Testis (tissue), 5 donors: ENCODE measurements at places on chromosomes 6 and 20.

DNA sequence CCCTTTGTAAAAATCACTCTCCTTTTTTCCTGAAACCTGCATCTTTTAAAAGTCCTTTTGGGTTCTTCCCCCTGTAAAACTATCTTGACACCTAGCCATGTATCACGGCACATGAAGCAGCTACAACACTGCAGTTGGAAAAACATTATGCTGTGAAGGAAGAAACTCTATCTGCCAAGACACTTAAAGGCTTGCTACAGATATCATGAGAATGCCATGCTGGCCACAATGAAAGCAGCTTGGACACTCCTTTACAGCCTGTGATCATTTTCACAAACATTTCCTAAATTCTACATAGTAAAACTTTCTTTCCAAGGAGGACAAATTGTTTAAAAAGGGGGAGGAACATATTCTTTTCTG lies 31.8 kb downstream of the CNKSR3 start:
- peak overlapping the region; percentile 53 for H3K27ac ChIP-seq
- H3K4me1 ChIP-seq, result peaks cover 36% of the 10 kb centered on the region
- H3K27me3 ChIP-seq, result no peaks in the 10 kb centered on the region
- DNase-seq, result no peak
- no peak overlapping the region for H3K4me3 ChIP-seq
- H3K36me3 ChIP-seq, result no peaks in the 10 kb centered on the region

- no peaks in the 10 kb centered on the region for H3K36me3 ChIP-seq
- H3K4me1 ChIP-seq, result no peaks in the 10 kb centered on the region
- H3K27me3 ChIP-seq, result no peaks in the 10 kb centered on the region
Observed at GRCh38 chr6:153425536-153425935, 294.5 kb upstream of the RGS17 start.

GRCh38 chr6:32047084-32047478 lies 8.9 kb downstream of the CYP21A2 start:
- no peaks in the 10 kb centered on the region for H3K27me3 ChIP-seq
- no peak overlapping the region for H3K27ac ChIP-seq
- H3K4me3 ChIP-seq, result no peak overlapping the region

DNA sequence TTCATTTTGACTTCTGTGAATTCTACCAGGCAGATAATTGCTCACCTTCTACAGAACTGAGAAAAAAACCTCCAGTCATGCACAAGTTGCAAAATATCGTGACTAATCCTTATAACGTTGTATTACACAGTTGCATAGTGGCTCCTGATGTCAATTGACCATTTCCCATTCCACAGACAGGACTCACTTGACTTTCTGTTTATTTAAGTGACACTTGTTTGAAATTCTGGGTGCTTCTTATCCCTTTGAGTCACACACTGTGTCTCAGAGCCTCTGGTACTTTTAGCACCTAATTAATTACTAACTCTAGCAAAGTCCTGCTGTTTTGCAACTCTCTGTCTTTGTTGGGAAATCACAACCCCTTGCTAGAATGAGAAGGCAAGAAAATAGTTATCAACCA lies 16.2 kb upstream of the RSPO3 start:
- no peaks in the 10 kb centered on the region for H3K4me1 ChIP-seq
- no peak for DNase-seq
- no peaks in the 10 kb centered on the region for H3K27me3 ChIP-seq
- H3K4me3 ChIP-seq, result no peak overlapping the region
- no peak overlapping the region for H3K27ac ChIP-seq

DNA sequence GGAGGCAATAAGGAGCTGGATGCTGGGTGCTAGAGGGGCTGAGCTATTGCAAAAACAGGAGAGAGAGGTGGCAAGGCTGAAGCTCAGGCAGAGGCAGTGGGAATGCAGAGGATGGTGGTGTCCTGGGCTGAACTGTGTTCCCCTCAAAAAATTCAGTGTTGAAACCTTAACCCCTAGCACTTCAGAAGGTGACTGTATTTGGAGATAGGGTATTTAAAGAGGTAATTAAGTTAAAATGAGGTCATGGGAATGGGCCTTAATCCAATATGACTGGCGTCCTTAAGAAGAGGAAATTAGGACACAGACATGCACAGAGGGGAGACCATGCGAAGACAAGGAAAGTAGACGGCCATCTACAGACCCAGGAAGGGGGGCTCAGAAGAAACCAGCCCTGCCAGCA lies 11.5 kb upstream of the MMP9 start:
- H3K36me3 ChIP-seq, result no peaks in the 10 kb centered on the region
- H3K4me1 ChIP-seq, result no peaks in the 10 kb centered on the region
- DNase-seq, result no peak
- no peaks in the 10 kb centered on the region for H3K27me3 ChIP-seq
- H3K27ac ChIP-seq, result no peak overlapping the region

GRCh38 chr6:105163183-105163582 lies 16.6 kb downstream of the POPDC3 start:
- H3K4me1 ChIP-seq, result no peaks in the 10 kb centered on the region
- no peak for DNase-seq
- no peak overlapping the region for H3K27ac ChIP-seq
- no peaks in the 10 kb centered on the region for H3K36me3 ChIP-seq

- no peaks in the 10 kb centered on the region for H3K36me3 ChIP-seq
- DNase-seq, result no peak
- H3K4me3 ChIP-seq, result no peak overlapping the region
- H3K27me3 ChIP-seq, result no peaks in the 10 kb centered on the region
- H3K27ac ChIP-seq, result no peak overlapping the region
Observed at GRCh38 chr20:46646659-46647380, 4.4 kb downstream of the SLC13A3 start.

DNA sequence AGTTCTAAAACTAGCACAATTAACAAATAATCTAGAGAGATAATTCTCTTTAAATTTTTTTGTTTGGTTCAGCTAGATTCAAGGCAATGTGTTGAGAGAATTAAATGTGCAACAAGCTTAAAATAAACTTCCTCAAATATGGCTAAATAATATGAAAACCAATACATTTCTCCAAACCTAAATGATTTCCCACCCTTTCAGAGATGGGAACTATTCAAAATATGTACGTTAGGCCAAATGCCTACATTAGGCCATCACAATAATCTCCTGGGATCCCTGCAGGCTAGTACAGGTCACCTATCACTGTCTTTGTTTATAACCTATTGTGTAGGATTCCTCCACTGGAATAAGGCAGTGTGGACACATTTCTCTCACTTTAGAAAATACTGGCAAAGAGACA lies 1.7 kb downstream of the FAXC start:
- DNase-seq, result no peak
- H3K4me1 ChIP-seq, result no peaks in the 10 kb centered on the region
- no peaks in the 10 kb centered on the region for H3K27me3 ChIP-seq
- no peak overlapping the region for H3K4me3 ChIP-seq
- no peak overlapping the region for H3K27ac ChIP-seq
- H3K36me3 ChIP-seq, result no peaks in the 10 kb centered on the region

DNA sequence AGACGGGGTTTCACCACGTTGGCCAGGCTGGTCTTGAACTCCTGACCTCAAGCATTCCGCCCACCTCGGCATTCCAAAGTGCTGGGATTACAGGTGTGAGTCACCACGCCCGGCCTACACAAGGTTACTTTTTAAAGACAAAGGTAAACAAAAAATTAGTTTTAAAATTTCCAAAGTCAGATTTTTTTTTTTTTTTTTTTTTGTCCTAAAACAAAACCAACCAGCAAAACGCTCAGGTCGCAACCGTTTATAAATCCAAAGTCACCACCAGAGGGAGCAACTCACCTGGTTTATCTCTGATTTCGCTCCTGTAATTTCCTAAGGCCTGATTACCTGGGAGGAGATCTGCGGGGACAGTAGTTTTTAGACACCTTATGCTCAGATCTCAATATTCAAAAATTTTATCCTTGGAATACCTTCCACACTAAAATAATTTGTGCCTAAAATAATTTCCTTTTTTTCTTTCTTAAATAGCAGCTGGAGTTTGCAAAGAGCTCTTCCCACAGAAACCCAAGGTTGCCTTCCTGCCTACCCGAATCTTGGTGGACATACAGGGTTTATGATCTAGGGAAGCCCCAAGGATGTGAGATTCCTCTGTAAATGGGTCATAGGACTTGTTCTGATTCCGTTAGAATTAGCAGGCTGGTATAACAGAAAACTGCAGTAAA lies 19.8 kb upstream of the TREM1 start:
- H3K4me1 ChIP-seq, result no peaks in the 10 kb centered on the region
- peak; percentile 67 for DNase-seq
- H3K27ac ChIP-seq, result no peak overlapping the region
- no peaks in the 10 kb centered on the region for H3K36me3 ChIP-seq
- no peaks in the 10 kb centered on the region for H3K27me3 ChIP-seq

GRCh38 chr6:33040157-33040556 lies 30.8 kb upstream of the HLA-DOA start:
- no peak overlapping the region for H3K27ac ChIP-seq
- no peaks in the 10 kb centered on the region for H3K4me1 ChIP-seq
- H3K36me3 ChIP-seq, result no peaks in the 10 kb centered on the region
- DNase-seq, result no peak

GRCh38 chr6:119346450-119346849 lies 3.1 kb downstream of the MAN1A1 start:
- H3K4me3 ChIP-seq, result no peak overlapping the region
- DNase-seq, result no peak
- peaks cover 5% of the 10 kb centered on the region for H3K4me1 ChIP-seq
- no peak overlapping the region for H3K27ac ChIP-seq
- H3K27me3 ChIP-seq, result no peaks in the 10 kb centered on the region
- no peaks in the 10 kb centered on the region for H3K36me3 ChIP-seq

DNA sequence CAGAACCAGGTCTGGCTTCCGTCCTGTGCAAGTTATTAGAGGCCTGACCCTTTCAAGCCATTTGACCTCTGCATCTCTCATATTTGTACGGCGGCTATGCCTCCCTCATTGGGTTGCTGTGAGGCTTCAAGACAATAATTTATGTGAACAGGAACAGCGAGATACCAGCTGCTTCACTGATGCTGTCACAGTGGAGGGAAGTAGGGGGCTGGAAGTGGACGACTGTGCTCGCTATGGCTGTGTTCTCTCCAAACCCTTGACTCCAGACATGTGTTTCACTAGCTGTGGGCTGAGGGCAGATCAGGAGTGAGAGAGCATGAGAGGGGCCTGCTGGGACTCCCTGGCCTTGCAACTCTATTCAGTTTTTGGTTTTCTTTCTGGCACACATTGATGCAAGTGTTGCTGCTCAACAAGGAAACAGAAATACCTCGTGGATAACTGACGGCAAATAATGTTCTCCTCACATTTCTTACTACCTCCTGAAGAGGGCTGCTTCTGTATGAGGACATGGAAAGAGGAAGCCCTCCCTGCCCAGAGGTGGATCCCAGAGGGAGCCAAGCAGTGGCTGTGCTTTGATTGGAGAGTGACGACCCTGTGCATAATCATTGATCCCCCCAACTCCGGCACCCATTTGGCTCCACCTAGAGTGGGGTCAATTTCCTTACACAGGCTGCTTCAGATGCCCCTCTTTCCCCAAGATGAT lies 34.7 kb upstream of the SCP2D1 start:
- H3K4me1 ChIP-seq, result no peaks in the 10 kb centered on the region
- DNase-seq, result no peak
- H3K27ac ChIP-seq, result no peak overlapping the region
- no peak overlapping the region for H3K4me3 ChIP-seq

DNA sequence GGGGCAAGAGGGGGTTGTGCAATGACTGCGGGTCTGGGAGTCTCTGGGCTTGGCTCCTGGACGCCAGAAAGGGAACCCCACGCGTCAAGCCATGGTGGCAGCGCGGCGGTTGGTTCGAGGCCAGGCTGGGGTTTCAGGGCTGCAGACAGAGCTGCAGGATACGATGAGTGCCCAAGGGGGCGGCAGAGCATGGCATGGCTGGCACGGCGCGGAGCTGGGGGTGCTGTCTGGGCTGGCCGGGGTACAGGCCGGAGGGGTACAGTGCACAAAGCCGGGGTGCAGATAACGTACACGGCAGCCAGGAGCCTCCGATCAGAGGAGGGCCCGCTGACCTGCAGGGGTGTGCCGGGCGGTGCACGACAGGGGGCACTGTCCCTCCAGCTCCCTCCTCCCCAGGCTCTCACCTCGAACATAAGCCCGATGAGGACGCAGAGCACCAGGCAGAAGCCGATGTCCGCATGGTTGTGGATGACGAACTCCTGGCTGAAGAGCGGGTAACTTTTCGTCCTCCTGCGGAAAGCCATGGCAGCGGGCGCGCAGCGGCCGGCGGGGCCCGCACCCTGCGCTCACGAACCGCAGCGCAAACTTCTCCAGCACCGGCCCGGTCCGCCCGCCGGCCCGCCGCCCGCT lies 353 bp downstream of the TRAM2 start:
- no peaks in the 10 kb centered on the region for H3K36me3 ChIP-seq
- peak overlapping the region; percentile 87 for H3K4me3 ChIP-seq
- H3K4me1 ChIP-seq, result peaks cover 35% of the 10 kb centered on the region
- no peaks in the 10 kb centered on the region for H3K27me3 ChIP-seq
- H3K27ac ChIP-seq, result peak overlapping the region; percentile 99
